ENCODE measurements at places on chromosomes 6 and 20.

GRCh38 chr6:158168040-158168289 is at the start of gene SERAC1:
Gene SERAC1, minus strand, starts transcription at chr6:158168262. Its CDS starts 9,899 bp downstream, at chr6:158158363.
- no peak for DNase-seq

- DNase-seq = no peak
These were observed 8.5 kb upstream of the PSMG4 start for GRCh38 chr6:3250231-3250675.

- no peak for DNase-seq
These were observed 51.6 kb downstream of the SPTLC3 start for GRCh38 chr20:13060327-13060726.

DNA sequence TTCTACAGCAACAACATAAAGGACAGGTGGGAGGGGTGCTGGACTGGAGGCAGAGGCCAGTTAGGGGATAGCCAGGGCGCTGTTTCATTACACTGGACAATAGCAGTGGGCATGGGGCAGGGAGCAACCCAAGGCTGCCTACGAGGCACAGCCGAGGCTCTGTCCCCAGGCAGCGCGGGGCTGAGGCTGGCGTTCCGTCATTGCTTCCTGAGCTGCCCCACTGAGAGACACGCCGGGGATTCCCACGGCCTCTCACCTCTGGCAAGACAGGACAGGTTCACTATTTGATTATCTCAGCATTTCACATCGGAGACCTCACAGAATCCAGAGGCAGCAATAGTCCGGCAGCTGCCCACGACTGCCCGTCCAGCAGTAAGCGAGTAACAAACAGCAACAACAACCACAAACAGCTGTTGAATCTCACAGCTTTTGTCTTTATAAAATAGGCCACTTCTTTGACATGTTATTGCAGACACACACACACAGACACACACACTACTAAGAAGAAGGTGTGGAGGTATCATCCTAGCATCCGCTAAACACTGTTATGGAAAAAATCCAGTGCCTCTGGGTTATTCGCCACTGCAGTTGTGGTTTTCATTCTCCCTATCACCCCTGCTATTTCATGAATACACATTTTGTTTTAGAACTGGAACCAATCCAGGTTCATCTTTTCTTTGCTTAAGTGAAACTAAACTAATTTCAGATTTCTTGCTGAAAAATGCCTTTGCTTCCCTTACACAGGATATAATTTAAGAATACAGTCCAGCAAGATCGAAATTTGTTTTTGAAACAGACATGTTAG is 19.5 kb downstream of the KIF25 start:
- DNase-seq = no peak

- DNase-seq = no peak
These were observed 408.4 kb downstream of the PKHD1 start for GRCh38 chr6:51678905-51679620.

- no peak for DNase-seq
These were observed 559 bp downstream of the APMAP start for GRCh38 chr20:24991897-24992486.
